Stimulated activated CD8-positive, alpha-beta memory T cell treated with anti-CD3 and anti-CD28 coated beads, Interleukin-7, amount 100 ng/mL, for 1 hour (primary cell): ENCODE measurements at places on chromosomes 3 and 15.

DNA sequence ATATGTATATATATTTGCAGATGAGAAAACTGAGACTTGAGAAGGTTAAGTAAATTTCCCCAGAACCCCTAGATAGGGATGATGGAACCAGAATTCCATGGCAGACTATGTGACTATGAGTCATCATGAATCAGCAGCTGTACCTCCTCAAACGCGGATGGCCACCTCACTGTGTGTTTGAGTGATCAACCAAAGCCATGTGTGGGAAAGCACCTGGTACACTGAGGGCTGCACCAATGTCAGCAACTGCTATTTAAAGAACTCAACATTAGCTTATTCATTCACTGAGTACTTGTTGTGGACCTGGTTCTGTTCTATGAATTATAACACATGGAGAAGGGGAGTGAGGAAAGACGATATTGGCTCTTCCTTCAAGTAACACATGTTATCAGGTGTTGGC is 377.0 kb downstream of the GAP43 start:
- DNase-seq = no peak

DNA sequence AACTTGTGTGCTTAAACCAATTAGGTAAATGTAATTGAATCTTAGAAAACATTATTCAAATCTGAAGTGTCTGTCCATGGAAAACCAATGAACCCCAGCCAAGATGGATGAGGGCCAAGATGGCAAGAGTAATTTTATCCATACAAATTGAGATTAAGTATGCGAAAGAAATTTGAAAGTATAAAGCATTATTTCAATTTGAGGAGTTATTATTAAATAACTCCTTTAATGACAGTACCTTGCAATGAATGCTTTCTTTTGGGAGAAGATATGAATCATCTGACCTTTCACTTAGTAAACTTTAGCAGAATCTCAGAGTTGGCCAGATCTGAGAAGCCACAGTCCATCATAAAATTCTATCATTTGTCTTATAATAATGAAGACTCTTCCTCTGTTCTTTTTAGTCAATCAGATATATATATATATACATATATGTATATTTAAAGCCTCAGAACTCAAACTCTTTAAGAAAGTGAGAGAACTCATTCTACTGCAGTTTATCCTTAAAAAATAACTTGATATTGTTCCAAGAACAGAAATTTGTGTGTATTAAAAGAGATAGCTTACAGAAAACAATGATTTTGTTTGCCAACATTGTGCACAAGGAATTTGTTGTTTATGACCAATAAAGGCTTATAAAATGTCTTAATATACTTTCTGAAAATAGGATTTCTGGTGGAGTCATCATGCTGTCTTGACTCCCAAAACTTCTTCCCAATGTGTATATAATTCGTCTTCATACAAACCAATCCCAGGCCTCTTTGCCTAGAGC is 434.8 kb upstream of the THBS1 start:
- no peak for DNase-seq

- peak; percentile 17 for DNase-seq
Measured at GRCh38 chr3:100709842-100710260, 557 bp downstream of the TFG start.

GRCh38 chr3:31102196-31102879 is 207.9 kb upstream of the GADL1 start:
- DNase-seq = no peak

- DNase-seq = no peak
Measured at GRCh38 chr15:96351761-96352603, 21.5 kb downstream of the NR2F2 start.

GRCh38 chr3:112059497-112059896 is 25.0 kb downstream of the TMPRSS7 start:
- no peak for DNase-seq

DNA sequence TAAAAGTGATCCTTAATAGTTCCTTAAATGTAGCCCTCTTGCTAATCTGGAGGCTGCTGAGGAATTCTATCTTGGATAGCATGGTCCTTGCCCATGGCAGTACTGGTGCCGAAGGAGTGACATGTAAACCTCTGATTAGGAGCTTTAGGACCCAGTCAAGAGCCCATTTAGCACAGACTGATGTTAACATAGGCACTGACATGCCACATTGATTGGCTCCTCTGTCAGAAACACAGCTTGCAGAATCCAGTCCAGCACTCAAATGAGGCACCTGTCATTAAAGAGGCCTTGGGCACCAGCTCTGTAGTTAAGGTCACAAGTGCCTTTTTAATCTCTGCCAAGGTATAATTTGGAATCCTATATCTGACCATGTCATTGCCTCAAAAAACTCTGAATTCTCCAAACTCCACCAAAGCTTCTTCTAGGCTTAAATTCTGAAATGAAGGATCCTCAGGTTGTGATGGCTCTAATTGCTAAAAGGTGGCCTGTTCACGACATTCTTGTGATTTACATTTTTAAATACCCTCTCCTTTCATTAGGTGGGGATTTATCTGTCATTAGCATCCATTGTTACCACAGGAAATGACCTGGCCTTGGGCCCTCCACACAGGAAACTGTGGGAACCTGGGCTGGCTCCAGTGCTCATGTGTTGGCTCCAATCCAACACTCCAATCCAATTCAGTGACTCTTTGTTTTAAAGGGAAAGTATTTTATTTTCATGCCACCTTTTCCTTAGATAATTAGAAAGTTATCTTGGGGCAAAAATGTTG is 57.3 kb upstream of the RNF7 start:
- no peak for DNase-seq

DNA sequence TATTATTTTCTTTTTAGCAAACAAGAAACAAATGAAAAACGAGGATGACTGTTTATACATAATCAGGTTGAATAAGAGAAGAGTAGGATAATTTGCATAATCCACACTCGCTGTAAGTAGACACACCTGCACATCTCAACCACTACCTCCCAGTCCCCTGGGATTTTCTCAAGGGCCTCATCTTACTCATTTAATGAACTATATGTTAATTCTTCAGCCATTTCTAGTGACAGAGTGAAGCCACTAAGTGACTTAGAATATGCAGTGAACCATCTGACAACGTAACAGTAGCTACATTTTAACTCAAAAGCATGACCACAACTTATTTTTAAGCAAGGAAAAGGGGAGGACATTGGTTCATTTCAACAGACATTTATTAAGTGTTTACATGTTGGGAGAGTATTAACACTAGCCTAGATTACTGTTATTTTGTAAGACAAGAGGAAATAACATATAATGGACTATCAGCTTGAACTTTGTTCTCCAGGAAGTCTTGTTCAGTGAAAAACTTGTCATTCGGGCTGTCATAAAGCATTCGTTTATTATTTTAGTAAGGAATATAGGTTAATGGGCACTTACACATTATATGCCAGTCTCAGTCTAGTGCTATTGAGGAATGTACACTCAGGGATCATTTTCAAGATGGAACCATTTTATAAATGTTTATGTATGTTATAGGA is 173.0 kb upstream of the ROBO2 start:
- no peak for DNase-seq

DNA sequence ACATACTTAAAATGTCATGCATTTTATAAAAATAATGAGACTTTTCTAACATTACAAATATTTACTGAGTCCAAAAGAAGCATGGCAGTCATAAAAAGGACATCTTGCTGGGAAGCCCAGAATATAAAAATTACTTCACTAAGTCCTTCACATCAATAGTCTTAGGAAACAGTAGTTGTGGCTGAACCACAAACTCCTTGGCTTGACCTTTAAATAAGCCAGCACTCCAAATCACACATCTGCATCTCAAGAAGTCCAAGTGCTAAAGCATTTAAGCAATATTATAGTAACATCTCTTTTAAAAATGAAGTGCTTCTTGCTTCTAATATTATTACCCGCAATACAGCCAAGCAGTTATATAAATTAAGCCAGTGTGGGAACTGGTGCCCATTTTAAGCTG is 8.8 kb downstream of the CCNL1 start:
- no peak for DNase-seq

- DNase-seq = no peak
Measured at GRCh38 chr15:95734422-95735316, 595.8 kb upstream of the NR2F2 start.

- DNase-seq = no peak
Measured at GRCh38 chr3:119676020-119676419, 1.2 kb downstream of the COX17 start.

DNA sequence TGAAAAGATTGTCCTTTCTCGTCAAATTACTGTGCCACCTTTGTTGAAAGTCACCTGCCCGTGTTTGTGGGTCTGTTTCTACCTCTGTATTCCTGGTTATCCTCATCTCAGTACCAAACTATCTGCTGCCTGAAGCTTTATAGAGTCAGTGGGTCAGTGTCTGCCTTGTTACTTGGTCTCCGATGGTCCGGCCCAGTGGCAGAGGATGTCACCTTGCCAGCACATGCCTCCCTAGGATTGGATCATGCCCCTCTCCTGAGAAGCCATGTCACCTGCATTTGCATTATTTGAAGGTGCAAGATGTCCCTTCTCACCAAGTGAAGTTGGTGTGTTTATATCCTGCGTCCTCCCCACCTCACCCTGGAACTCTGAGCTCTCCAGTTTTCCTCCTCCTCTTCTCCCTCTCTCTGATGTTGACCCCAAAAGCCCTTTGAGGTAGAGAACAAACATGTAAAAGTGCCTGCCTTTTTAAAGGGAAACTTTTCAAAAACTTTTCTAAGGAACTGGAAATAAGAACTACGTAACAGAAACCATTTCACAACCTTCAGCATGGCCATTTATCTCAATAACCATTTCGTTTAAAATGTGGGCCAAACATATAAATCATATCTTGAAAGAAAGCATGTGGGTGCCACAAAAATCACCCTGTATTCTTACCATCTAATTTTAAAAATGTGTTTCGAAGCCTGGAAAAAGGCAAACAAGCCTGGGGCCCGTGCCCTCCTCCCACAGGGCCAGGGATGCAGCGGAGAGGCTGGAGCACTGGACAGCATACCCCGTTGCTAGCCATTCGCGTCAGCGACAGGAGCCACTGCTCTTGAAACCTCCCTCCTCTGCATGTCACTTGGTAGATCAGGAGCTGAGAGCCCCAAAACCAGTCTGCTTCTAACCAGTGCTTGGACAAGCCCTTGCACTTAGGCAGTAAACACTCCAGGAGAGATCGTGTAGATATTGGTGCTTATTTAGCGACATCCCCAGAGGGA is 102.1 kb downstream of the VGLL4 start:
- DNase-seq = no peak

- no peak for DNase-seq
Measured at GRCh38 chr3:57279685-57280084, 12.8 kb downstream of the ASB14 start.

- DNase-seq = no peak
Measured at GRCh38 chr15:81333363-81333762, 9.4 kb upstream of the STARD5 start.

- DNase-seq = no peak
Measured at GRCh38 chr3:17891139-17891856, 148.9 kb upstream of the TBC1D5 start.

DNA sequence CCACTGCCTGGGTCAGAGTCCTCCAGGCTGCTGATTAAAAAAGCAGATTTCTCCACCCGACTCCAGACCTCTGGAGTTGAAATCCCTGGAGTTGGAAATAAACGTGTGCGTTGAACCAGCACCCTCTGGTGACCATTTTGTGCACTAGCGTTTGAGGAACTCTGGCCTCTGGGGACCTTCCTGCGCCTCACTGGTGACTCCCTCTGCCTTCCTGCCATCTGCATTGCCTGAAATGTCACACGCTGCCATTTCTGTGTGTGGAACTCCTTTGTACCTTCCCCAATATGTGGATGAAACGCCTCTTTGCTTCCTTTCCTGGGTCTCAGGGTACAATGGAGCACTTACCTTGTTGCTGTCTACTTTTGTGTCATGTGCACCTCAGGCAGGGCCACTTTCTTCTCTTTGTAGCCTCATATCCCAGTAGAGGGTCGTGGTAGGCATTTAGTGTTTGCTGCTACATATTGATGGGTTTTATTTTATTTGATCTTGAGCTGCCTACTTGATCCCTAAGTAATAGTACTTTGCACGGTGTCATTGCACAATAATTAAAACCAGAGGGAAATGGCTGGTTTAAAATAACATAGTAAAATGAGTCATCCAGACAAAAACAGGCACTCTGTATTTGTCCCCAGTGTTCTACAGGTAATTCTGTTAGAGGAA is 56.8 kb downstream of the GPR171 start:
- DNase-seq = no peak

DNA sequence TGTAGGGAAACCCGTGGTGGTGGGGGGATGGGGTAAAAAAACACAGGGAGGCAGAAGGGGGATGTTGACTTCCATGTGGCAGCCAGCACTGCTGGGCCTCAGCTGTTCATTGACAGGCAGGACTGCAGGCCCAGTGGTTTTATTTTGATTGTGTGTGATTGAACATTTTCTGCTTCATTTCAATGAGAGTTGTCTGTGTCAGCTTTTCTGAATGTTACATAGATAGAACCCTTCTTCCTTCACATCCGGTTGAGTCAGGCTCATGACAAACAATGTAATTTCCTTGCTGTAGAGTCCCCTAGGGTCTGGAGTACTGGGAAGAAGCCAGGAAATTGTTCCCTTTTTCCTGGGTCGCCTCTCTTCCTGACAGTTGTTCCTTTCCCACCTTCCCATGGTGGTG is 8.2 kb upstream of the RPP25 start:
- no peak for DNase-seq

- DNase-seq = no peak
Measured at GRCh38 chr3:126267169-126267975, 87.0 kb upstream of the ALDH1L1 start.

DNA sequence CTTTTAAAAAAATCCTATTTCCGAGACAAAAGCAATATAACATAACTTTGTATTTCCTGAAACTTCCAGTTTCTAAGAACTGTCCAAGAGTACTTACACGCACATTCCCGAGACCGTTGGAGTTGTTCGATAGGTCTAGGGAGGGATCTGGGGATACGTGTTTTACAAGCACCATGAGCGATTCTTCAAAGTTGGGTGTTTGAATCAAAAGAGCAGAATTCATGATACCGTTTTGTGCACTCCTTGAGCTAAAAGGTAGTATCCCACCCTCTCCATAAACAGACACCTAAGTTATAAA is 700 bp upstream of the EDEM1 start:
- DNase-seq = no peak

GRCh38 chr3:12040902-12041301 is 36.7 kb downstream of the SYN2 start:
- DNase-seq = no peak

DNA sequence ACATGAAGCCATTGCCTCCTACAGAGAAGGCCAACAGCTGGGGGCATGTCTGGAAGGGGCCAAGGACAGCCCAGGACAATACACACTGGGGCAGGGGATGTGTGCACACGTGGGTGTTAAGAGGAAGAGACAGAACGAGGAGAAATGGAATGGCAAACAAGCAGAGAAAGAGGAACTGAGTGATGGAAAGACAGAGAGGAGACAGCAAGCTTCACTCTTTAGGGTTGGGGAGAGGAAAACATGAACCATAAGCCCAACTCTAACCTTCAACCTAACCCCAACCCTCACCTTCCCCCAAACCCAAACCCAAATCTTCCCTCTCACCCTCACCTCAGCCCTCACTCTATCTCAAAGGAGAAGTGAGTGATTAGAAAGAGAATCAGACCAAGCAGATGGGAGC is 11.9 kb upstream of the PARL start:
- no peak for DNase-seq

- DNase-seq = no peak
Measured at GRCh38 chr3:163766112-163766511, 1312.2 kb downstream of the SI start.
